ENCODE measurements at places on chromosomes 12 and 14.

DNA sequence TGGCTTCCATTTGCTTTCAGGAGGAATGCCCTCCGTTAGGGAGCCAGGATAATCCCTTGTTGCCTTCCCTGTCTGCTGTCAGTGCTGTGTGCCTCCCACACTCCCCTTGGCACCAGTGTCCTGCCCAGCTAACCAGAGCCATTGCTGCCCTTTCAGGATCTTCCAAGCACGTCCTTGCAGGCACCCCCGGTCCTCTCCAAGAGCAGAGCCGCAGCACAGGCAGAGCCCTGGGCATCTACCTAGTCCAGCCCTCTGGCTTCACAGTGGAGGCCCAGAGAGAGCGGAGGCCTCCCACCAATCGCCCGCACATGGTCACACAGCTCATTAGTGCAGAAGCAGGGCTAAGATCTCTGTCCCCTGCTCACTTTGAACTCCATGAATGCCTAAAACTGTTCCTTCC lies 39.0 kb upstream of the TSPAN9 start:
- no peak for DNase-seq

- DNase-seq: no peak
These were observed 11.4 kb downstream of the PLEKHG6 start for GRCh38 chr12:6321905-6322304.

- DNase-seq: no peak
These were observed 72.2 kb downstream of the EML1 start for GRCh38 chr14:99865408-99865807.

DNA sequence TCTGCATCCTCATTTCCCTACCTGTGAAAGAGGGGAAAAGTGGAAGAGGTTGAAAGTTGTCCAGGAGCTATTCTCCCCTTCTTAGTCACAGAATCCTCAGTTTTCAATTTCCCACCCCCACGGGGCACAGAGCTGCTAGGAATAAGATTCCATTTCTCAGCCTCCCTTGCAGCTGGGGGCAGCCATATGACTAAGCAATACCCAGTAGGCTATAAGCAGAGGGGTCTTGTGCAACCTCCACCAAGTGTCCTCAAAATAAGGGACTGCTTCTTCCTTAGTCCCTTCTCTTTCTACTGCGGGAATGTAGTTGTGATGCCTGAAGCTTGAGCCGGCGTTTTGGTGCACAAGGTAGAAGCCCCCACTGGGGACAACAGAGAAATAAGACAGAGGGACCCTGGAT lies 40.9 kb downstream of the VWF start:
- DNase-seq: no peak

DNA sequence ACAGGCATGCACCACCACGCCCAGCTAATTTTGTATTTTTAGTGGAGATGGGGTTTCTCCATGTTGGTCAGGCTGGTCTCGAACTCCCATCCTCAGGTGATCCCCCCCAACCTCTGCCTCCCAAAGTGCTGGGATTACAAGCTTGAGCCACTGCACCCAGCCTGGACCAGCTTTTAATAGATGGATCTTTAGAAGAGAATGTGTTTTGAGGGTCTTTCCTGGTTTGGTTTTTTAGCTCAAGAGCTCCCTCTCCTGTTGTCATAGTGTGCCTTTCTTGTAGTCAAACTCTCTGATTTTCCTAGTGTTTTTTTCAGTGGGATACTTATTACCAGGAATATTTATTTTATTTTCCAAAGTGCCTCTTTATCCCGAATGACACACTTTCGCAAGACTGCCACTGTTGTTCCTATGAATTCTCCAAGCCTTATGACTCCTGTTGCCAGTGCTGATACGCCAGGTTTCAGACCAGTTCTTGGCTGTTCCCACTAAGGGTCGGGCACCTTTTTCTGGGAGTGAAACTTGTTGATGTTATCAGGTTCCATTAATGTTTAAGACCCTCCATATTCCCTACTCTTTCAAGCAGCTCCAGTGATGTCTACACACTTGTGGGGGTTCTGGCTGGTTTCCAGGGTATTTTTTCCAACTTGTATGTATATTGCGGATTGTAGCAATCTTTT lies 31.5 kb upstream of the LIMA1 start:
- no peak for DNase-seq

DNA sequence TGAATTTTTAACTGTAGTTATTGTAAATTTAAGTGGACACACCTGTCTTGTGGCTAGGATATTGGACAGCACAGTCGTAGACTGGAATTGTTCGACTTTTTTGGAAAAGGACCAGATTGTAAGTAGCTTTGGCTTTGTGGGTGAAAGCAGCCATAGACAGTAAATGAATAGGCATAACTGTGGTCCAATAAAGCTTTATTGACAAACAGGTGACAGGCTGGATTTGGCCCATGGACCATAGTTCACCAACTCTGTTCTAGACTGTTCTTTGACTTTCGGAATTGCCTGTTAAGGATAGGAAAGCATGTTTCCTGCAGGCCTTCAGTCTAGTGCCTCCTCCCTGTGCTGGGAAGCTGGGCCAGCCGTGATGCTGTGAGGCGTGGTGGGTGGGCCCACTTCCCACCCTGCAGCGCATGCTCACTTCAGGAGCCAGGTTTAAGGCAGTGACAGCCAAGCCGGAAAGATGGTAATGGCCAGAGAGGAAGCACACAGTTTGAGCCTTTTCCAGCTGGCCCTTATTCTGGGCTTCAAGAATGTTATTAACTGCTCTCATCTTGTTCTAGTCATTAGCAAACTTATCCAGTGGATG lies 51.8 kb downstream of the PPP2R5C start:
- DNase-seq: no peak

GRCh38 chr12:117149431-117149830 lies 40.8 kb downstream of the FBXO21 start:
- no peak for DNase-seq

DNA sequence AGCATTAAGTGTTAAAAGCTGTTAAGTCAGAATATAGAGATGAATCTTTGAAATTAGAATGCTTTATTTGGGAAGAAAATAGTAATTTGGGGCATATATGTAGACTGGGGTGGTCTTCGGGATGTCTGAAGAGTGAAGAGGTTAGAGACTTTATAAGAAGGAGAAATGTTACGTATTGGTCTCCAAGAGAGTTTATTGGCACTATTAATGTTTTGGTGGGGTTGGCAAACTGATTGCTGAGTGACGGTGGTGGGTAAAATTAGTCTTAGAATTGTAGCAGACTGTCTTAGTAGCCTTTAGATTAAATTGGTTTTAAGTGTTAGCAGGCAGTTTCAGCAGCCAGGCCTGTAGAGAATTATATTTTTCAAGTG lies 4.9 kb upstream of the ATP23 start:
- no peak for DNase-seq

- DNase-seq: no peak
These were observed 13.1 kb downstream of the MYBPC1 start for GRCh38 chr12:101607894-101608293.

DNA sequence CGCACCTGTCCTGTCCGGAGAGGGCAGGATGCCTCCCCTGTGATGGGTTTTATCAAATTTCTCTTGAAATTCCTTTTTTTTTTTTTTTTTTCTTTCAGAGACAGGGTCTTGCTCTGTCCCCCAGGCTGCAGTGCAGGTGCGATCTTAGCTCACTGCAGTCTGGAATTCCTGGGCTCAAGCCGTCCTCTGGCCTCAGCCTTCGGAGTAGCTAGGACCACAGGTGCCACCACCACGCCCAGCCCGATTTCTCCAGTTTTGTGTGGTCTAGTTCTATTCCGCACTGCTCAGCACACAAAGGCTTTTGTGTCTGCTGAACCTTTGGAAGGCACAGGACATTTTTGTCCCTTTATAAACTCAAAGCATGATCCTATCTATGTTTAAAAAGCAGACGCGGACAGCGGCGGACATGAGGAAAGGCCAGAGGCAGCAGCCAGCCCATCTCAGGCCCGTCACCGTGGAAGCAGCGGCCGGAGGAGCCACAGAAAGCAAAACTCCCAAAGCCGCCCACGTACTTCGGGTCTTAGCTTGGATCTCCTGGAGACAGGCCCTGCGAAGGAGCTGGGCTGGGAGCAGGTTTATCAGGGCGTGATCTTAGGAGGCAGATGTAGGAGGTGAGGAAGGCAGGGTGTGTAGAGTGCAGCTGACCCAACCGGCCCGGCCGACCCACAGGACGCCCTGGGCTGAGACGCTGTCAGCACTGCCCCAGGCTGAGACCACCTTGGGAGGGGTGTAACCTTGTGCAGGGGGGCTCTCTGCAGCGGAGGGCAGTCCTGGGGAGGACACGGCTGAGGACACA lies 30.9 kb upstream of the FBRSL1 start:
- no peak for DNase-seq

GRCh38 chr14:66772146-66772545 lies 264.2 kb downstream of the GPHN start:
- DNase-seq: no peak

DNA sequence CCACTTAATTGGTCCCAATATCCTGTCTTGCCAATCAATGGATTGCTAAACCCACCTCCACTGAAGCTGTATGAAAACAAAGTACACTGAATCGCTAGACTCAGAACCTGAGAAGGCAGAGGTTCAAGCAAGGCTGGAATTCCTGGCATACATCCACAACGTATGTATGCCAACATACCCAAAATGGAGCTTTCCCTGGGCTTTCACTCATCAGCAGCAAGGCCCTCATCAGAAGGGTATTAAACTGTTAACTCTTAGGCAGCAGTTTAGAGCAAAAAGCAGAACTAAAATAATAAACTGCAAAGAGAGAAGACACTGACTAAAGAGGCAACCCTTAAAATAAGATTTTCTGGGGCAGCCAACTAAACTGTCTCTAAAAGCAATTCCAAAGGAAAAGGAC lies 13.6 kb downstream of the MED13L start:
- DNase-seq: no peak

GRCh38 chr12:323507-323906 lies 60.9 kb upstream of the SLC6A13 start:
- no peak for DNase-seq

DNA sequence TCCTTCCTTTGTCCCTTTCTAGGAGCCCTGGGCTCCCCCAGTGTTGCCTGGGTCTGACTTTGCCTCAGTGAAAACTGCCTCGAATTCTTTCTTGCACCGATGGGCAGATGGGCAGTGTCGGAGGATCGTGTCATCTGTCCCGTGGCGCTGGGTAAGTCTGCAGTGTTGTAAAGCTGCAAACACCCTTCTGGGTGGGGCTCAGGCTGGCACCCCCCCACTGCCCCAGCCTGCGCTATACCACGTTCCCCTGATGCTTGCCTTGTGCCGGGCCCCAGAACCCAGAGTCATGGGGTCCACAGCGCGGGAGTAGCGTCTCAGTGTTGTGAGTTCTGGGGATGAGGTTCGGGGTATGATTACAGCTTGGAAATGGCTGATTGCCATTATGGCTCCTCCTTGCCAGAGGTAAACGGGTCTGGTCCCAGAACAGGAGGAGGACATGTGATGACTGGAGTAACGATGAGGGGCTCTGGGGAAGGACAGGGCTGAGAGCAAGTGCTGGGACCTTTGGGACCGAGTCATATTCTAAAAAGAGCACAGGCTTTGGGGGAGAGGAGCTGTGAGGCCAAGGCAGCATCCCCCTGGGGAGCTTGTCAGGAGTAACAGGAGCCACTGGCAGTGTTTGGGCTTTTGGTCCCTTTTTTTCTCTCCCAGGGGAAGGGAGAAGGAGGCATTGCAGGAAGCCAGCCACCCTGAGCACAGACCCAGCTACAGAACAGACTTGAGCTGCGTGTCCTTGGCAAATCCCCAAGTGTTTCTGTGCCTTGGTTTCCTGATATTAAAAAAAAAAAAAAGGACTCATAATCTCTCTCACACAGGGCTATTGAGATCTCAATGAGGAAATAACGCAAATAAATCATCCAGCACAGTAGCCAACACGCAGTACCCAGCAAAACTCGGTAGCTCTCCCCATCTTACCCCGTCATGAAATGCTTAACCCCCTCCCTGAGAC lies 4.3 kb downstream of the RTL1 start:
- DNase-seq: no peak

DNA sequence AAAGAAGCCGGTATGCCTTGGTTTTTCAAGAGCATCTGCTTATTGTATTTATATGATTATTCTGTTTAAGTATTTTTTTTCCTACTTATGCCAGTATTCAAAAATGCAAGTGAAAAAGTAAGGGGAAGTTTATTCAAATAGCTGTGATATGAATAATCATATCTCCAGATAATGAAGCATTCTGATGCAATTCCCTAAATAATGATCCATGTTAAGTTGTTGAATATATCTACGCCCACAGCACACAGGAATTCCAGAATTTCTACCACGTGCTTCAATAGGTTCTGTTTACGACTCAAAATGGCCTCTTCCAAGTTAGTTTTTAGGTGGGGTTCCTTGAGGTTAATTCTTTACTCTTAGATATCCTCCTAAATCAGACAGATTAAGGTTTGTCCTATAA lies 208.3 kb downstream of the NAV3 start:
- DNase-seq: no peak

DNA sequence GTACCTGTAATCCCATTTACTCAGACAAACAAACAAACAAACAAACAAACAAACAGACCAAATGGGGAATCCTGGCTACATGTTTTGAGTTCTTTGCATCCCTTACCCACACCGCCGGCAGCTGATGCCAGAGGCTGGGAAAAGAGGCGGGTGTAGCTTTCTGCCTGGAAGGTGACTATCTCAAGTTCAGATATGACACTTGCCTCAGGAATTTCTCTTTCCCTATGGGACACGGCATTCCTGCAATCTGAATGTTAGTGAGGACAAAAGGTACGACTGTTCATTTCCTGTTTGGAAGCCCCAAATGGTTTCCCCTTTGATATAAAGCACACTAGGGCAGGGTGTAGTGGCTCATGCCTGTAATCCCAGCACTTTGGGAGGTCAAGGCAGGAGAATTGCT lies 2.9 kb downstream of the MYL2 start:
- DNase-seq: no peak

DNA sequence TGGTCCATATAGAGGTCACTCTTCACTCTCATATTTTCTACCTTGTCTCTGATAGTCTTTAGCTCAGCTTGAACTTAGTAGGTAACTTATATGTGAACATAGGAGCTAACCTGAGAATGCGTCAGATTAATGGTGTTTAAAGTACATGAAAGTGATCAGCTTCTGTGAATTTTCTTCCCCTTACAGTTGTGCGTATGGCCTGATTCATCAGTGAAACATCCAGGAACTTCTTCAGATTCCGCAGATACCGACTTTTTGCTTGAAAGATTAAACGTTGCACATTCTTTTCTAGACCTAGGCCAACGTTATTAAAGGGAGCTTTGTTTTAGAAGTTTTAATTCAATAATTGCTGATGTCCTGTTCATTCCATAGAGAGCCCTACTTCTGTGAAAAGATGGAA lies 1945.1 kb upstream of the SEL1L start:
- no peak for DNase-seq

DNA sequence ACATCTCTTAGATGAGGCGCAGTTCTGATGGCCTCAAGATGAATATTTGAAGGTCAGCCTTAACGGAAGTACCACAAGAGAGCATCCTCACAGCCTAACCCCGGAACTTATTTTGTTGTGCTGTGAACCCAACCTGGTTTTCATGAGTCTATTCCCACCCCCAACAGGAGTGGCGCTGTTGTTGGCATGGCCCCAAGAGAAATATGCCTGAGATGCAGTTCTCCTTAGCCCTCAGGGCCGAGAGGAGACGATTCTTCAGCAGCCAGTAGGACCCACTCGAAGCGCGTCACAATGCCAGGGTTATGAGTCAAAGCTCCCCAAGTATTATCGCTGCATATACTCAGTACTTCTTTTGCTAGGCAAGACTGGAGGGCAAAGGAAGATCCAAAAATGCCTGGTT lies 24.5 kb upstream of the BCL11B start:
- DNase-seq: no peak

Measured in activated naive CD8-positive, alpha-beta T cell treated with anti-CD3 and anti-CD28 coated beads, Interleukin-2, amount 50 U/mL, for 16 hours (primary cell).